ENCODE measurements at places on chromosomes 12 and 14.

DNA sequence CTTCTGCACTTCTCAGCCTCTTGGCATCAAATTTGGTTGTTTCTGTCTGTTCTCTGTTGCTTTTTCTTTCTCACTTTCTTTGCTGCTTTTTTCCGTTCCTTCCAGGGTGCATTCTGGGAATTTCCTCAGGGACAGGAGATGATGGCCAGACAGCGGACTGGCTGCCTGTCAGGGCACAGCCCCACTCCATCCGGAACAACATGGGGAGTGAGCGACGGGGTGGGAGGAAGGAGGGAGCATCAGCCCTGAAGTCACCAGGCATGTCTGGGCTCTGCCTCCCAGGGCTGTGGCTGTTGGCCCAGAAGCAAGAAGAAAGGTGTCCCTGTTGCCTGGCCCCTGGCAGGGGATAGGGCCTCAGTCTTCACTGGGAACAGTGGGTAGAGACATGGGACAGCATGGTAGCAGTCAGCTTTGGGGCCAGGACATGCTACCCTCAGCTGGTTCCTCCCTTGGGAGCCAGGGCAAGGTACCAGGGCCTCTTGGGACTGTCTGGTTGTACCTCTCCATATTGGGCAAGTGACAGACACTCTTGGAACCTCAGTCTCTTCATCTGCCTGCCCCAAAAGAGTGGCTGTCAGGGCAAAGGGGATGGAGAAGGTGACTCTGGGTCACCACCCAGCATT, 8.6 kb downstream of the PGF start:
- no peak for DNase-seq

- no peak for DNase-seq
These were observed 5.6 kb downstream of the DDX47 start for GRCh38 chr12:12818701-12819100.

GRCh38 chr14:80679273-80679672, 262.3 kb downstream of the CEP128 start:
- DNase-seq: no peak

- DNase-seq: no peak
These were observed 3.2 kb upstream of the PYGL start for GRCh38 chr14:50947446-50947845.

- no peak for DNase-seq
These were observed 961 bp downstream of the SRRM4 start for GRCh38 chr12:118982302-118982701.

DNA sequence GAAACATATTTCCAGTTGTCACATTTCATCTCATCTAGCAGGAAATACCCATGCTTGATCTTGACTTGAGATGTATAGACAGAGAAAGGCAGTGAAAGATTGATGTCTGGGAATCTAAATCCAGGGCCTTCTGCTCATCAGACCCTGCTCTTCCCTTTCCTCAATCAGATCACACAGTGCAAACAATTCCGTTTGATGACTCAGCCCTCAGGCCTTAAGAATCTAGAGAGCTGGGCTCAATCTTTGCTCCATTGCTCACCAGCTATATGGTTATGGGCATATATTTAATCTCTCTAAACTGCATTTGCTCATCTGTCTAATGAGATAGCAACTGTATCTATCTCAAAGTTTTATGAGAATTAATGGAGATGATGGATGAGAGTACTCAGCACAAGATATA, 201.8 kb upstream of the CCDC196 start:
- no peak for DNase-seq

- no peak for DNase-seq
These were observed 32.8 kb downstream of the KCNMB4 start for GRCh38 chr12:70398862-70399261.

- no peak for DNase-seq
These were observed 2.1 kb downstream of the WSB2 start for GRCh38 chr12:118058881-118059280.

GRCh38 chr14:23486036-23486435, 16.5 kb downstream of the NGDN start:
- no peak for DNase-seq

DNA sequence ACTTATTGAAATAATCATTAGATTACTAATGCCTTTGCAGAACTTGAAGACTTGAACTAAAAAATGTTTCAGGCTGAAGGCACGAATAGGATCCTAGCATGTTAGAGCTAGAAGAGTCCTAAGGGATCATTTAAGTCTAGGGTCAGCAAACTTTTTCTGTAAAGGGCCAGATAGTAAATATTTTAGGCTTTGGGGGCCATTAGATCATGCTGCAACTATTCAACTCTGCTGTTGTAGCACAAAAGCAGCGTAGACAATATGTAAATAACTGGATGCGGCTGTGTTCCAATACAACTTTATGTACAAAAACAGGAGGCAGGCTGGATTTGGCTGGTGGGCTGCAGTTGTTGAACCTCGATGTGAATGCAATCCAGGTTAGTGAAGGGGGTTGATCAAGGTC, 221.7 kb downstream of the ATP23 start:
- no peak for DNase-seq

DNA sequence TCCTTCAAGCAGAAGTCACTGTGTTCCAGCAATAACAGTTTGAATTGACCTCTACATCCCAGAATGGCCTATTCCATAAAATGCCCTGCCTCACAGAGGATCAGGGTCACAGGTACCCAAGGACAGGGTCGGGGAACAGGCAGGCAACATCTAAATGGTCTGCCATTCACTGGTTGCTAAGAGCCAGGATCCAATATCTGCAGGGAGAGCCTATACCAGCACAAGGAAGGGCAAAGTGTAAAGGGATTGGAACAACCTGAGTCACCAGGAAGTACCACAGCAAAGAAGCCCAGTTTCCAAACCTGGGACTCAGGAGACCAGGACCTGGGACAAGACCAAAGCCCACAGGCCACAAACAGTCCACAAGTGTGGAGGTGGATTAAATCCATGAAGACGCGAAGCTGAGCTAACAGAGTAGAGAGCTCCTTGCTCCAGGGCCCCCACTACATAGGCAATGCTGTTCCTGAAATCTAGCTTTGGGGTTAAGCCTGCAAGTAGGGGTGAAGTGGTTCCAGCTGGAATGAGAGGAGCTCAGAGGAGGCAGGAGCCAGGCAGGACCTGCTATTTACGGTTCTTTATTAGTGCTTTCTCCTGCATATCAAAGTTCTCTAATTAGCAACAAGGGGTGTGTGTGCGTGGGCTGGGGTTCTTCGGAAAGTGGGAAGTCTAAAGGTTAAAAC, 274.3 kb downstream of the BCL11B start:
- DNase-seq: no peak

DNA sequence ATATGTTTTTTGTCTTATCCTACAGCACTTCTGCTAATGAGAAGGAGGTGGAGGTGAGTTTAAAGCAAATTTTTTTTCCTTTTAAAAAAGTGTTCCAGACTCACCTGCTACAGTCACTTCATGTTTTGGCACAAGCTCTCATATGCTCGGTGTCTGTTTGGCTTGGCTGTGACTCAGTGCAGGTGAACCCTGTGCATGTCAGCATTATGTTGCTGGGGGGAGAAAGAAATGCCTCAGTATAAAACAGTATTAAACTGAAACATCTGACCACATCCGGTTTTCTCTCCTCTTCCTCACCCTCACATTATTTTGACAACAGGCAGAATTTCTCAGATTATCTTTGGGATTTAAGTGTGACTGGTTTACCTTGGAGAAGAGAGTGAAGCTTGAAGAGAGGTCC, 105.2 kb downstream of the DNAI7 start:
- no peak for DNase-seq

DNA sequence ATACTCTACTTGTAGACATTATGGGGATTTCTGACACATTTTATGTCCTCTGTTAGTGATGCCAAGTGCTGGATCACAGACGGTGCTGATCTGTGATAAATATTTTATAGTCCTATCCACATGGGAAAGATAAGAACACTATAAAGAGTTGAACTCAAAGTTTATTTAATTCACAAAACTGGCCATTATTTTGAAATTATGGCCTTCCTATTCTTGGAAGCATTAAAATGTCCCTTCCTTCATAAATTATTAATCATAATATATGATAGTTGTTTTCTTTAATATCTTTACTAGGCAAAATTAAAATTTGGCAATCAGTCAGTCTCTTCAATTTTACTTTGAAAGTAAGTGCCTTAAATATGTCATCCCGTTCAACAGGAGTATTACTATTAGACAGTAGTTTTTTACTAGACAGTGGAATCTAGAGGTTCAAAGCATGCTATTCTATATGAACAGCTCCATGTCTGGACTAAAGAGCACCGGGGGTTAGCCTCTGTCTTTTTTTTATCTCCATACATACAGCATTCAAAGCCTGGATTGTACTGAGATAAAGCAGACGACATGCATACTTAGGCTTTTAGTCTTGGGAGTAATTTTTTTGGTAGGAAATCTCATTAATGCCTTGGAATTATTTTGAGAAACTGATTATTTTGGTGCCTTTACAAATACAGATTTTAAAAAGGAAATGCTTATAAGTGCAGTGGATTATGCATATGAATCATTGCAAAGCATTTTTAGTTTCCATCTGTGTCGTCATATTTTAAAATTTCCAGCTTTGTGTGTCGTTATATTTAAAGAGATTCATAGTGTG, 306.1 kb upstream of the RGS6 start:
- DNase-seq: no peak

DNA sequence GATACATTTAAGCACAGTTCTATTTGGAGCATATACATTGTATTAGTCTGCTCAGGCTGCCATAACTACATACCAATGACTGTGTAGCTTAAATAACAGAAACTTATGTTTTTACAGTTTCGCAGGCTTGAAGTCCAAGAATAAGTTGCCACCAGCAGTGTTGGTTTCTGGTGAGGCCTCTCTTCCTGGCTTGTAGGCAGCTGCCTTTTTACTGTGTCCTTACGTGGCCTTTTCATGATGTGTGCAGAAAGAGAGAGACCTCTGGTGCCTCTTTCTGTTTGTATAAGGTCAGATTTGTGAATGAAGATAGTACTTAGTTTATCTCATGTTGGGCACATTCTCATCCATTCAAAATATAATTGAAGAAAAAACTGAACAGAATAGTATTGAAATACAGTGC, 636.6 kb downstream of the FLRT2 start:
- no peak for DNase-seq
